ENCODE measurements at places on chromosomes 11 and 22. TPM values are rescaled to one million over a fixed set of nuclear protein-coding genes. Genes with fewer than 3 reads are reported as not detected.

APLNR gene
- total RNA-seq, result not detected

XRRA1 gene
- total RNA-seq, result 3.7 TPM

PLXNB2 gene
- 62.3 TPM for total RNA-seq

PYGM gene
- total RNA-seq, result 0.73 TPM

TYMP gene
- total RNA-seq, result 7.8 TPM

USH1C gene
- 1.6 TPM for total RNA-seq

FAM227A gene
- total RNA-seq, result 0.80 TPM

IL17RA gene
- 5.3 TPM for total RNA-seq

MOV10L1 gene
- total RNA-seq, result not detected

KDM4E gene
- total RNA-seq, result not detected

RAB36 gene
- total RNA-seq, result 7.5 TPM

TRAF6 gene
- 7.7 TPM for total RNA-seq

RFPL3 gene
- not detected for total RNA-seq

SLC17A6 gene
- total RNA-seq, result not detected

TMEM25 gene
- total RNA-seq, result 0.73 TPM

NTM gene
- not detected for total RNA-seq

DEPDC7 gene
- total RNA-seq, result 9.1 TPM

BAIAP2L2 gene
- total RNA-seq, result 5.9 TPM

RFPL1 gene
- not detected for total RNA-seq

PATE4 gene
- total RNA-seq, result not detected

DDX25 gene
- total RNA-seq, result not detected

CARD10 gene
- total RNA-seq, result 16.7 TPM

GRAP2 gene
- not detected for total RNA-seq

FZD4 gene
- total RNA-seq, result 1.3 TPM

POTEH gene
- not detected for total RNA-seq

CST6 gene
- total RNA-seq, result not detected

USP2 gene
- 0.42 TPM for total RNA-seq

SOX6 gene
- not detected for total RNA-seq

JAML gene
- not detected for total RNA-seq

CFAP300 gene
- total RNA-seq, result 7.4 TPM

Data from A549 treated with ZK216348 at 1 μM for 4 hours (cell line).